Uterus (tissue), 4 donors: ENCODE measurements at places on chromosomes 4 and X. TPM values are rescaled to one million over a fixed set of nuclear protein-coding genes. Genes with fewer than 3 reads are reported as not detected.
A peak's percentile ranks its signal among the peaks of the same experiment; 100 is the strongest.

GRCh38 chr4:70360460-70360859 lies at the start of gene SMR3A:
Gene SMR3A (plus strand): TSS chr4:70360760. CDS start chr4:70362116, 1,356 bp downstream.
- DNase-seq = no peak

The EMCN gene
- 84.1 TPM for total RNA-seq

The EREG gene
- not detected for total RNA-seq

DNA sequence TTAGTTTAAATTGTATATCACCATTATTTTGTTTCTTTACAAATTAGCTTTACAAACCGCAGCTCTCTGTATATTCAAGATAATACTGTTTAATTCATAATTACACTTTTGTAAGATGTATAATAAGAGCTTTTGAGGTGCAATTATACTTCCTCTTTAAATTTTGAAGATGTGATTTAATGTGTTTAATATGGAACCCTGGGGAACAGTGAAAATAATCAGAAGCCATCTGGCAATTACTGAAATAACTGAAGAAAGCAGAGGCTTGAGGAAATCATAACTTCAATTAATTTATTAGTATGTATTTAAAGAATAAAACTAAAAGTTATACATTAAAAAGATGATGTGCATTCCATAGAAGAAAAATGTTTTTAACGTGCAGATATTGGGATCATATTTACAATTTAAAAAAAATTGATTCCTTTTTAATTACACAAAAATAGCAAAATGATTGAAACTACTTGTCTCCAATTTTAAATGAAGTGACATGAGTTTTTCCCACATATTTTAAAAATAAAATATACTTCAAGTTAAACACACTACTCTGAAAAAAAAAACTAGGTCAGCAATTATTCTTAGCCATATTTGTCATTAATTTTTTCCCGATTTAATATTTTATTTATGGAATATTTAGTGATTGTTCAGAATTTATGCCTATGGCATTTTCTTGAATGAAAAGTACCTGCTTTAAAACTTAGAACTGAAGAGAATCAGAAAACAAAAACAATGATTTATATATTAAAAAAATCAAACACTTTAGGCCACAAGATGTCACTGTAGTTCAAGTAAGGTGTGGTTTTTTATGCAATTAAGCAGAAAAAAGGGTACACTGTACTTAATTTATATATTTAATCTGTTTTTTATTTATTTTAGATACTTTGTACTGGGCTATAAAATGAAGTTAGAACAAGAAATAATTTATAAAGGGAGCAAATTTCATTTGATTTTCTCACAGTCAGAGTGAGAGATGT lies 942.7 kb upstream of the NDST4 start:
- DNase-seq = no peak

DNA sequence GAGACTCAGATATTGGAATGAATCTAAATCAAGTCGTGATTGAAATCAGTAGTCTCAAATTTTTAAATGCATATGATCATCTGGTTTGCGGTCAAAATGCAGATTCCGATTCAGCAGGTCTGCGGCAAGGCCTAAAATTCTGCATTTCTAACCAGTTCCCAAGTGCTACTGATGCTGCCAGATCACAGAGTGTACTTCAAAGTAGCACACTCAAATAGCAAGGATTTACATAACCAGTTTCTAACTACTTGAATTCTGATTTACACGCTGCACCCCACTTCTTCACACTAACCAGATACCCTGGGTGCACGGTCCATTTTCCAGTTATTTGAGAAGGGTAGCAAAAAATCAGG lies 752 bp downstream of the MBTPS2 start:
- DNase-seq = no peak

GRCh38 chrX:70970482-70970995 lies 39.6 kb upstream of the SLC7A3 start:
- no peak for DNase-seq

- DNase-seq = peak; percentile 82
Measured at GRCh38 chr4:156971676-156972378, at the start of gene PDGFC. Gene PDGFC (minus strand): TSS chr4:156971799. CDS start chr4:156970903, 896 bp downstream.

The ESX1 gene
- 0.21 TPM for total RNA-seq

DNA sequence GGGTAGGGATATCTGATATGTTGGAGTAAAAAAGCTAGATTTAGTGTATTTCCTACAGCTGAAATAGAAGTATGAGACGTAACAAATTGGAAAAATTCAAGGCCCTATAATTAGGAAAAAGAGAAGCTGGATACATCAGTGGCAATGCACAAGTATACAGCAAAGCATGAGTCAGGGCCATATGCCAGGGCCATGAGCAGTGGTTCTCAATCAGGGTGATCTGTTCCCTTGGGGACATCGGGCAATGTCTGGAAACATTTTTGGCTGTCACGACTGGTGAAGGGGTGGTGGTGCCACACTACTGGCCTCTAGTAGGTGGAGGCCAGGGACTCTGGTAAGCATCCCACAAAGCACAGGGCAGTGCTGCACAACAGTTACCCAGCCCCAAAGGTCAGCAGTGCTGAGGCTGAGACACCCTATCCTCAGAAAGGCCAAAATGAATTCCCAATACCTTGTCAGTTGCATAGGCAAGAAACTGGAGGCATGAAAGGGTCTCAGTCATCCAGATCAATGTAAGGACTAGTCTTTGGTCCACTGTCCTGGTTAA lies 36.8 kb upstream of the NAP1L5 start:
- no peak for DNase-seq

DNA sequence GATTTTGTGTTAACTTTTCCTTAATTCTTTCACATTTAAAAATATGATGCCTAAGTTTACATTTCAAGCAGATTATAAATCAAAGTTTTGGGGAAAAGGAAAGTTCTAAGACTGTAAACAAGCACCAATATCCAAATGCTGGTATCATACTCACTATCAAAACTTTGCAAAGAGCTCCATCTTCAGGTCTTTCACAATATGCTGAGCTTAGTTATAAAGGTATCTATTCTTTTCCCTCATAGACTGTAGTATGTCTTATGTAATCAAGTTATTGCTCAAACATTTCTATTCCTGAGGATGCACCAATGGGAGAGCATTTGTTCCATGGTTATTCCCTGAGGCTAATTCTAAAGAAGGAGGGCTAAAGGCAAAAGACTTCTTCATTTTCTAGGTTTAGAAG lies 207.9 kb upstream of the FAM241A start:
- DNase-seq = no peak

The HSFX3 gene
- total RNA-seq = not detected

GRCh38 chr4:168421671-168422070 lies 58.6 kb downstream of the DDX60L start:
- DNase-seq = no peak

DNA sequence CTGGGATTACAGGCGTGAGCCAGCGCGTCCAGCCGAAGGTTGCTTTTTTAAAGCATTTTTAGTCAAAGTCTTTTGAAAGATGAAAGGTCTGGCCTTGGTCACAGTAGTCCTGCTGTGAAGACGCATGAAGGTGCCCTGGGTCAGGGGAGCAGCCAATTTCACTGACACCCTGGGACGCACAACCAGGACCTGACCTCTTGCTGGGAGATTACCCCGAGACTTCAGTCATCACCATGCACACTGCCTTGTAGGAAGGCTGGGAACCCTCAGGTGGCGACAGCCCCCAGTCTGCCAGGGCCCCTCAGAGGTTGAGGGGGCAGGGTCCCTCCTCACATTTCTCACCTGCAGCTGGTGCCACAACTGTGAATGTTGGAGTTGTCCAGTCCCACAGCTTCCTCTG lies 53.2 kb downstream of the CPLX1 start:
- no peak for DNase-seq

The ADH1C gene
- total RNA-seq = 4.7 TPM

DNA sequence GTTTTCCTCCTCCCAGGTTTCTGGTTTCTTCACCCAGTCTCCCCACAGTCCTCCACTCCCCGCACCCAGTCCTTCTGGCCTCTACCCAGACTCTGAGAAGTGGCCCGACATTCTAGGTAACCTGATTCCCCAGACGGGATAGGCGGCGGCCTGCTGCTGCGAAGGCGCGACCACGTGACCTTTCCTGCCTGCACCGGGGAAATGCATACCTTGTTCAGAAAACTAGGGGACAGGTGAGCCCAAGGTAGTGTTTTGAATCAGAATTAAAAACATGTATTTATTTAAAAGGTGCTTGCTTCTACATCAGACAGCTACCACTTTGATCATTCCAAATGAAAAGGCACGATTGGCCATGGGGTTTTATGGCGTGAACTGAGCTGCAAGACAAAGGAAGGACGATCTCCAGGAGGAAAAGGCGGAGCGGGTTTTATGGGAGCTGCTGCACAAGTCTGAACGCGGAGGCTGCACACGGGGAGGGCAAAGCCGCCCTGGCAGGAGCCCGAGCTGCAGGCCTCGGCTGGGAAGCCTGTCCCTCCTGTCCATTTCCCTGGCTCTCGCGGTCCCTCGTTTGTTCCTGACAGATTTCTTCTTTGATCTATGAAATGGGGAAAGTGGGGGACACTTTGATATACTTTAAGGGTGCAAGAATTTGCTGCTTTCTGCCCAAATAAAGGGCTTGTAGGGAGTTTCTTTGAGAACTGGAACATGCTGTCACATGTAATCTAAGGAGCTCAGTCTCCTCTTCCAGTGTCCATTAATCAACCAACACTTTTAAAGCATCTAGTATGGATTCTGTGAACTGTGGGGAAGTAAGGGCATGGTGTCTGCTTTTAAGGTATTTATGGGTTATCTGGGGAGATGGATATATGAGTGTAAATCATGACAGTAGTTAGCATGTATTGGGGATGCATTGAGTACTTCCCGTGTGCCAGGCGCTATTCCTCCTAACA lies 150.9 kb downstream of the SPRY1 start:
- DNase-seq = no peak

DNA sequence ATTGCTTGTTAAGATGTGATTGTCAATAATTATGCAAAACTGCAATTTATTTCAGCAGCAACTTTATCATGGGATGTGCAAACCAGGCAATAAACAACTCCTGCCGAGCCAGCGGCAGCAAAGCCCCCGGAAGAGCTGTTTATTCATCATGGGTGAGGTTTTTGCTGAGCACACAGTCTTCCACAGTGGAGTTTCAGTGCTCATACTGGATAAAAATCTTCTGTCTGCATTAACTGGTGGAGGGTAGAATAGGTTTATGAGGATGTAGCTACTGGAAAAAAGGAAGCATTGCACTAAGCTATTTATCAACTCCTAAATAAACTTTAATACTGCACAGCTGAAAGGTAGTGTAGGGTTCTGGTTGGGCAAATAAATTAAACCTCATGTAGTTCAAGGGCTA lies 557.4 kb upstream of the FTHL17 start:
- DNase-seq = no peak

- no peak for DNase-seq
Measured at GRCh38 chr4:84403656-84404055, 95.4 kb downstream of the NKX6-1 start.

GRCh38 chrX:73182502-73183114 lies 32.0 kb downstream of the NAP1L2 start:
- DNase-seq = no peak

DNA sequence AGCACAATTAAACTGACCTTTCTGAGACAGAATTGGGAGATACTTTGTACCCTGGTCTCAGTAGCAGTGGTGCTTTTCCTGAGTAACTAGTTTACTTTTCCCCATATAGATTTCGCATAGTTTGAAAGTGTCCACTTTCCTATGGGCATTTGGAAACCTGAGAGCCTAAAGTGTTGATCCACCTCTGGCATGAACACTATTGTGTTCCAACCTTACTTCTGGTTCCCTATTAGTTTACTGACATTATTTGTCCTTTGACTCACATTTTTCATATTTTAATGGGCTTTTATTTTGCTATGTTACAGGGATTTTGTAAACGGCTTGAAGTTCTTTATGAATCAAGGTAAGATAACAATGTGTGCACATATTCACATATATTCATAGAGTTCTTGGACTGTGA lies 103.7 kb downstream of the CBLL2 start:
- DNase-seq = no peak

The SPANXA1 gene
- total RNA-seq = not detected

DNA sequence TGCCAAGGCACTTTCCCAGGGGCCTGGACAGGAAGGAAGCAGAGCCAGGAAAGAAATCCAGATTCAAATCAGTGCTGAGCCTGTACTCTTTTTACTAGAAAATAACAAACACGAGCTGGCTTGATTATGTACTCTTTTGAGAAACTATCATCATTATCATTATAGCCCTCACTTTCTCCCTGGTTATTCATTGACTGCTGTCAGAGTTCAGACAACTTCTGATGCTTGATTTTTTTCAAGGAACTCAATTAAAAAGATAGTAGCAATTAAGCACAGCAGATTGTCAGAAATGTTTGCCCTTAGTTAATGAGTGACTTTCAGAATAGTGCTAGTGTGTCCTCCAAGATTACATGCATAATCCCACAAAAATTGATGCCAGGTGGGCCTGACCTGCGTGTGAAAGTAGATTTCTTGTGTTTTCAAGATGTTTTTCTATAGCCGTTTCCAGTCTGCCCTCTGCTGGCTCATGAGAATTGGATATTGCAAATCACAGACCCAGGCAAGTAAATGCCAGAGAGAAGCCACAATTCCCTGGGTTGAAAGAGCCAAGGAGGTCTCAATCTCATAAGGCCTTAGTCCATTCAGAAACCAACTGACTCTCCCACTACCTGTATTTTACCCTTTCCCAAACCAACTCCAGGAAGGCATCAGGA lies 14.3 kb upstream of the PNPLA4 start:
- DNase-seq = no peak

GRCh38 chr4:109163493-109163892 lies 139.0 kb downstream of the COL25A1 start:
- DNase-seq = no peak

DNA sequence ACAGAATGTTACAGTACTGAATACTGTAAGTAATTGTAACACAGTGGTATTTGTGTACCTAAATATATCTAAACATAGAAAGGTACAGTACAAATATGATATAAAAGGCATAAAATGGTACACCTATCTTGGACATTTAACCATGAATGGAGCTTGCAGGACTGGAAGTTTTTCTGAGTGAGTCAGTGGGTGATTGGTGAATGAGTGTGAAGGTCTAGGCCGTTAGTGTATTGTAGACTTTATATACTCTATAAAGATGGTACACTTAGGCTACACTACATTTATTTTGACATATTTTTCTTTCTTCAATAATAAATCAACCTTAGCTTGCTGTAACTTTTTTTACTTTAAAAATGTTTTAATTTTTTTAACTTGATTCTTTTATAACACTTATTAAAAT lies 422.5 kb upstream of the FSTL5 start:
- DNase-seq = no peak
